Small intestine (tissue), 16 donors: ENCODE measurements at places on chromosomes 3 and 15. TPM values are rescaled to one million over a fixed set of nuclear protein-coding genes. Genes with fewer than 3 reads are reported as not detected.

DNA sequence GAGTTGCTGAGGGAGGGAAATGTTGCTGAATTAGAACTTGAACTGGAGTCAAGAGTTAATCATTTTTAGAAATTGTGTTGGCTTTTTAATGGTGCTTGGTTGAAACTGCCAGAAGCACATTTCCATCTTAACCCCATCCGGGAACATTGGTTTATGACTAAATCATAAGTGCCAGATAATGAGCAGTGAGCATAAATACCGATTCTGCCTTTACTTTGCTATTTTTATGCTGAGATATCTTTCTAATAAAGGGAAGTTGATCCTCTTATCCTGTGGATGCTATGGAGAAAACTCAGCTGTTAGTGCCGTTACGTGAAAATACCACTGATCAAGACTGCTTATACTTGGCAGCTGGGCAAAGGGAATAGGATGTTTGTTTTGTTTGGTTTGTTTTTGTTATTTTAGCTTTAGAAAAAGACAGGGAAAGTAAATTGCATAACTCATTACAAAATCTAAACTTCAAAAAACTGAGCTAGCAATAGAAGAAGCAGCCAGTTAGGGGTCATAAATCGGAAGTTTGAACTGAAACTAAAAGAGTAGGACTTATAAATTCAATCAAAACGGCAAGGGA, 813.1 kb downstream of the NAALADL2 start:
- no peaks in the 10 kb centered on the region for H3K4me1 ChIP-seq
- H3K27ac ChIP-seq = no peak overlapping the region
- no peaks in the 10 kb centered on the region for H3K36me3 ChIP-seq
- H3K27me3 ChIP-seq = no peaks in the 10 kb centered on the region
- no peak for DNase-seq
- no peak overlapping the region for H3K4me3 ChIP-seq

- no peaks in the 10 kb centered on the region for H3K36me3 ChIP-seq
- H3K4me3 ChIP-seq = no peak overlapping the region
- peaks cover 14% of the 10 kb centered on the region for H3K4me1 ChIP-seq
- no peak for DNase-seq
- no peaks in the 10 kb centered on the region for H3K27me3 ChIP-seq
Observed at GRCh38 chr15:78974272-78974918, 29.5 kb upstream of the CTSH start.

DNA sequence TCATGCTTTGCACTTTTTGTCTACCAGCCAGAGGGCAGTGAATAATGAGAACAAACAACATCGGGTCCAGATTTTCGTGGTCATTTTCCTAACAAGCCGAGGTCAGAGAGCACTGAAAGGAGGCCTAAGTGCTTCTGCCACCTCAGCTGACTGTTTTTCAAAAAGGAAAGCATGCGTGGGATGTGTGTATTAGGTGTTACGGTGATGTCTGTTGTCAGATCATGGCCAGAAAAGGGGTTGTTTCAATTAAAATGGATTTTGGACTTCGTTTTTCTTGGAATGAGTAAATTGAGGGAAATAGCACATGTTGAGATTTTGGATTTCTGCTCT, 99.5 kb downstream of the APBA2 start:
- H3K4me1 ChIP-seq = no peaks in the 10 kb centered on the region
- no peak for DNase-seq
- H3K27me3 ChIP-seq = no peaks in the 10 kb centered on the region
- no peak overlapping the region for H3K27ac ChIP-seq
- H3K36me3 ChIP-seq = no peaks in the 10 kb centered on the region

- peaks cover 3% of the 10 kb centered on the region for H3K4me1 ChIP-seq
- no peaks in the 10 kb centered on the region for H3K36me3 ChIP-seq
- H3K4me3 ChIP-seq = no peak overlapping the region
- peak; percentile 22 for DNase-seq
- no peak overlapping the region for H3K27ac ChIP-seq
Observed at GRCh38 chr3:183180110-183180783, 17.7 kb upstream of the LAMP3 start.

The TGM5 gene
- not detected for polyA plus RNA-seq

- H3K27ac ChIP-seq = no peak overlapping the region
- no peak overlapping the region for H3K4me3 ChIP-seq
Observed at GRCh38 chr3:127787071-127787490, 35.2 kb downstream of the MGLL start.

DNA sequence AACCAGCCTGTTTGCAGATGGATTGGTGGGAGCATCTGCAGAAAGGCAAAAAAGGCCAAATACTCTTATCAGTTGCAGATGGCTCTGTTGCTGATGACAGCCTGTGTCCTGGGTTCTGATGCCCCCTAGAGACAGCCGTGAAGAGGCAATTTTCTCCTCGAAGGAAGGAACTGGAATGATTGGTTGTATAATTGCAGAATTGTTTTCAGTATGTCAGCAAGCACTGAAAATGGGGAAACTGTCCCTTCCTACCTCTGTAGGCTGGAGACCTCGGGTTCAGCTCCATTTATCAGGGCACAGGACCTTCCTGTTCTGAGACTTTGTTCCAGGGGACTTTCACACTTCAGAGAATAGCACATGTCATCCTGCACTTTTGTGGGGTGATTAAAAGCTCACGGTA, 103.0 kb downstream of the PGPEP1L start:
- H3K27me3 ChIP-seq = no peaks in the 10 kb centered on the region
- H3K4me3 ChIP-seq = no peak overlapping the region
- H3K27ac ChIP-seq = no peak overlapping the region
- no peak for DNase-seq

DNA sequence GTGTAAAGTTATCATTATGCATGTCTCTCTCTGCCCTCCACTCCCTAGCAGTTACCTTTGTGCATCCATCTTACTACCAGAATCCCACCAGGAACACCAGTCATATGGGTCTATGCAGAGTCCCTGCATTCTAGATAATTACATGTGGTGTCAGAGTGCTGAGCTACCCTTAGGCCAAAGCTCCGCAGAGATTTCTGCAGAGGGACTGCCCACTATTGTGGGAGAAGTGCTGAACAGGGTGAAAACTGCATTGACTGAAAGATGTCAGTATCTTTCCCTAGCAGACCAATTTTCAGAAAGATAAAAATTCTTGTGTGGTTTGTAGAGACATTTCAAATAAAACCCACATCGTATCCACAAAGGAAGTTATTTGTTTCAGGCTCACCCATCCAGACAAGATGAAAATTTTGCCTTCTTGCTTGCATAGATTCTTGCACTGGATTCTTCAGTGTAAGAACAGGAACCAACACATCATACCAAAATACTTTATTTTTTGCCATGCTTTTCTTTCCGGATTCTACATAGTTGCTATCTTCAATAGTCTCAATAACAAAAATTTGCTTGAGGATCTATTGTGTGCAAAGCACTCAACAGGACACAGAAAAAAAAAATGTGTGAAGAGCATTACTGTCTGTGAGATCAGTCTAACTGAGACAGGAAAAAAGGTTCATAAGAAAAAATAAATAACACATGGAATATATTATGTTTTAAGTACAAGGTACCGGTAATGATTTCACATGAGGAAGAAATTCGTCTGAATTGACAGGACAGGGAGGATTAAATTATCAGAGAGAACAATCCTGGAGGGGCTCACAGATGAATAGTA, 32.0 kb upstream of the CCDC80 start:
- H3K4me3 ChIP-seq = no peak overlapping the region
- H3K27ac ChIP-seq = peak overlapping the region; percentile 27
- H3K36me3 ChIP-seq = no peaks in the 10 kb centered on the region
- no peaks in the 10 kb centered on the region for H3K27me3 ChIP-seq
- no peak for DNase-seq

The NIPA2 gene
- polyA plus RNA-seq = 15.0 TPM

The NANOGP8 gene
- not detected for polyA plus RNA-seq

The NCKIPSD gene
- polyA plus RNA-seq = 14.5 TPM

The KCNH8 gene
- 0.46 TPM for polyA plus RNA-seq

DNA sequence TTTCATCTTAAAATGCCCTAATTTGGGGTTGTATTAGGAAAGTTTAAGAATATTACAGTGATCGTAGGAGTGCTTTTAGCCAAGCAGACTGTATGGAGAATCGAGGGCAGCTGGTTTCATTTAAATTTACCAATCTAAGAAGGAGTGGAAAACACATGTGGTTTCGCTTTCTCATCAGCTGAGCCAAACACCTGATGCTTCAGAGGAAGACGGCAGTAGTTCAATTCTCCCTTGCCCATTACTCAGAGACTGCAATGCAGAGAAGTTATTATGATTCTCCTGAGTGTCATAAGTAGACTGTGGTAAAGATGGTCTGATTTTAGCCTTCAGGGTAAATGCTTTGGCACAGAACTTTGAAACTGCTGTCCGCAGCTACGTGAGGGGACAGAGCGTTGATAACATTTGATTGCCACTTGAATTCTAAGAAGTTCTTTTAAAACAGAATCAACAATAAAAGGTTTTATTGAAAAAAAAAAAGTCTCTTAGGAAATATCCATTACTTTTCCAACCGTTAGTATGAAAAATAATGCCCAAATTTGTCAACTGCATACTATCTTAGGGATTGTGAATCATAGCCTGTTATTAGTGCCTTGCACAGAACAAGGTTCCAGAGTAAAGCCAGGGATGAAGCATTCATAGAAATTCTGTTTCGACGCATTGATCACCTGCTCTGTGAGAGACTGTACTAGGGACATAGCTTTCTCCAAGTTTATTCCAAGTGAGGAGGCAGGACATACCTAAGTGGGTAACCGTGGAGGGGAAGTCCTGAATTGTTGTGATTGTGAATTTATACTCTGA, 25.6 kb downstream of the LYSMD4 start:
- H3K4me1 ChIP-seq = no peaks in the 10 kb centered on the region
- peak overlapping the region; percentile 44 for H3K27ac ChIP-seq
- H3K4me3 ChIP-seq = no peak overlapping the region

GRCh38 chr15:57780471-57780870, 74.0 kb downstream of the POLR2M start:
- H3K4me3 ChIP-seq = no peak overlapping the region
- no peaks in the 10 kb centered on the region for H3K36me3 ChIP-seq
- peaks cover 3% of the 10 kb centered on the region for H3K4me1 ChIP-seq
- H3K27ac ChIP-seq = no peak overlapping the region
- DNase-seq = no peak

The MINAR1 gene
- 0.43 TPM for polyA plus RNA-seq

DNA sequence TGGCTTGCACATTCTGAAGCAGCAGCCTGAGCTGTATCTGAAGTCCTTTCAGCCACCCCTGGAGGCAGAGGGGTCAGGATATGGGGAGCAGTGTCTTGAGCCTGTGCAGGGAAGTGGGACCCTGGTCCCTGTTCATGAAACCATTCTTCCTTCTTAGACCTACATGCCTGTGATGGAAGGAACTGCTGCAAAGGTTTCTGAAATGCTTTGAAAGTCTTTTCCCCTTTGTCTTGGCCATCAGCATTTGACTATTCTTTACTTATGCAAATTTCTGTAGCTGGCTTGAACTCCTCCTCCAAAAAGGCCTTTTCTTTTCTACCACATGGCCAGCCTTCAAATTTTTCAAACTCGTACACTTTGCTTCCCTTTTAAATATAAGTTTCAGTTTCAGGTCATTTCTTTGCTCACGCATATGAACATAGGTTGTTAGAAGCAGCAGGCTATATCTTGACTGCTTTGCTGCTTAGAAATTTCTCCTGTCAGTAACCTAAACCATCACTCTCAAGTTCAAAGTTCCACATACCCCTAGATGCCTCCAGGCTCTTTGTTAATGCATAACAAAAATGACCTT, 62.3 kb downstream of the GALK2 start:
- peaks cover 7% of the 10 kb centered on the region for H3K36me3 ChIP-seq
- H3K4me1 ChIP-seq = no peaks in the 10 kb centered on the region
- no peak overlapping the region for H3K27ac ChIP-seq
- no peaks in the 10 kb centered on the region for H3K27me3 ChIP-seq

DNA sequence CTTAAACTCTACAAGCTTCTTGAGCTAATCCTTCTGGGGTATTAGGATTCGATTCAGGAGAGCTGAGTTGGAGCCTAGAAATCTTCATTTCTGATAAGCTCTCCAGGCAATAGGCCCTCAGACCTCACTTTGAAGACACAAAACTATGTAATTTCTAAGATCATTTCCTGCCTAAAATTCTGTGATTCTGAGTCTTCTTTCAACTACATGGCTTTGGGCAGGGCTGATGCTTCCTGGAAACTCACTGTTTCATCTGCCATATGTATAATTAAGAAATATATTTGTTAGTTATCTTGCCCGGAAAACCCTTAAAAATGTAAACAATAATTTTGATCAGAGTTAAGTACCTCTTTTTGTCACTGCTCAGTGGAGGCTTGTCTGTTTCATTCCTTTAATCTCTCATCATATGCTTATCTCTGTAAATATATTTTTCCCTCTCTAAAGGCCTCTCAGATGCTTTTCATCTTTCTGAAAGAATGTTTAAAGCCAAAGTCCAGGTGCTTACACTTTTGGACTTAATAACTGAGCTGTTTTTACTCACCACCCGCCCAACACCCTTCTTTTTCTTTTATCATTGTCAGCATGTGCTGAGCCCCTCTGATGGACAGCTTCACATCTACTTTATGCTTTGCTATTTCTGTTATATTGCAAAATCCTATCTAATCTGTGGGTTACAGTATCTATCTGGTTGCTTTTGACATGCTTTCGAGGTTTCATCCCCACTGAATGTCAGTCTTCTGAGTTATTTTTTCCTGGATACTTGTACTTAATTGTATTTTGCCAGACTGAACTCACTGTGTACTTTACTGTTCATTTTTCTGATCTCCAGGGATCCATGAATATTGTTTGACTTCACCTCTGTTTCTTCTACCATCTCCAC, 38.2 kb downstream of the FILIP1L start:
- H3K27me3 ChIP-seq = no peaks in the 10 kb centered on the region
- H3K27ac ChIP-seq = peak overlapping the region; percentile 26
- H3K4me1 ChIP-seq = no peaks in the 10 kb centered on the region
- H3K4me3 ChIP-seq = no peak overlapping the region
- DNase-seq = no peak

DNA sequence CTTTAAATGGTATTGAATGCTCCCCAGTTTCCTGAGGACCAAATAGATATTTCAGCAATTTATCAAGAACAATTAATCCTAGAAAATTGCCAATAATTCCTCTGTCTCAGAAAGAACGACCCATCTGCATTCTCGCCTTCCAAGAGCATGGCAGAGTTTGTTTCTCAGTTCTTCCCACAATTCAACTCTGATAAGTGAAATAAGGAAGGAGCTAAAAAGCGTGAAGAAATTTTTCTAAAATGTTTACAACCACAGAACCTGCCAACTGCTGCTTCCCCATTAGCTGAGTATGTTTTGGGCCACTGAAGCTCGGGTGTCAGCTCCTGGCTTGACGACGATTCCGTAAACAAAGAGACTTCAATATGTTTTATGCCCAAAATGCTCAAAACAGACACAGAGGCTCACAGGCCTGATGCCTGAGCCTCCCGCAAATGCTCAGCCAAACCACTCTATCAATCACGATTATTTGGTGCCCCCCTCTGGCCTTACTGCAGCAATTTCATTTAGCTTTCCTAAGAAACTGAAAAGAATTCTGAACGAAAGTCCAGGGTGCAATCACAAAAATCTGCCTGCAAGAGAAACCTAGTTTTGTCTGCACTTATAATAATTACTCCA, 259.2 kb upstream of the CCDC54 start:
- DNase-seq = no peak
- H3K36me3 ChIP-seq = no peaks in the 10 kb centered on the region
- H3K4me1 ChIP-seq = no peaks in the 10 kb centered on the region
- no peak overlapping the region for H3K27ac ChIP-seq
- no peak overlapping the region for H3K4me3 ChIP-seq

- peaks cover 36% of the 10 kb centered on the region for H3K4me1 ChIP-seq
- no peaks in the 10 kb centered on the region for H3K27me3 ChIP-seq
- no peak for DNase-seq
- peak overlapping the region; percentile 70 for H3K27ac ChIP-seq
Observed at GRCh38 chr3:4829031-4829394, 150.2 kb upstream of the BHLHE40 start.
